ENCODE measurements at places on chromosomes 5 and 9.

DNA sequence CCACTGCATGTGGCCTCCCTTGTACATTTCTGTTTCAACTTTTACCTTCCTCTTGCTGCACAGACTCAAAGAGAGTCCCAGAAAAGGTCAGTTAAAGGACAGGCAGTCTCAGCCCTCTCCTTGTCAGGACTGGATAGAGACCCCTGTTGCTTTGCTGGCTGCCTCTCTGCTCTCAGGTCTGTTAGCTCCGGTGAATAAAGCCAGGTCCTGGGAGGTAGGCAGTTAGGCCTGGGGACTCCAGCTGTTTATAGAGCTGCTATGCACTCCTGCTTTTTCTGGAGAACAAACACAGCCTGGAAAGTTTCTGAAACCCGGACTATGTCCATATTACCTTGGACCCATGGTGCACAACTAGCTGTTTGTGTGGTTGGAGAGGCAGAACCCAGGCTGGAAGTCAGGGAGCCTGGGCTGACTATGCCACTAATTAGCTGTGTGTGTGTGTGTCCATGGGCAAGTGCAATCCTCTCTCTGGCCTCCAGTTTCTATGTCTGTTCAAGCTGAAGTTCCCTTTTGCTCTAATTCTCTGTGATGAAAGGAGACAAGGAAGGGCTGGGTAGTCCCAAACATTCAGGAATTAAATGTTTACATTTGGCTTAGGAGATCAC is 42.9 kb downstream of the GLRA1 start:
- DNase-seq: no peak

- DNase-seq: peak; percentile 51
Observed at GRCh38 chr9:130444565-130445221, at the start of gene ASS1. Gene ASS1 (plus strand): TSS chr9:130444961. CDS start chr9:130452229, 7,268 bp downstream.

DNA sequence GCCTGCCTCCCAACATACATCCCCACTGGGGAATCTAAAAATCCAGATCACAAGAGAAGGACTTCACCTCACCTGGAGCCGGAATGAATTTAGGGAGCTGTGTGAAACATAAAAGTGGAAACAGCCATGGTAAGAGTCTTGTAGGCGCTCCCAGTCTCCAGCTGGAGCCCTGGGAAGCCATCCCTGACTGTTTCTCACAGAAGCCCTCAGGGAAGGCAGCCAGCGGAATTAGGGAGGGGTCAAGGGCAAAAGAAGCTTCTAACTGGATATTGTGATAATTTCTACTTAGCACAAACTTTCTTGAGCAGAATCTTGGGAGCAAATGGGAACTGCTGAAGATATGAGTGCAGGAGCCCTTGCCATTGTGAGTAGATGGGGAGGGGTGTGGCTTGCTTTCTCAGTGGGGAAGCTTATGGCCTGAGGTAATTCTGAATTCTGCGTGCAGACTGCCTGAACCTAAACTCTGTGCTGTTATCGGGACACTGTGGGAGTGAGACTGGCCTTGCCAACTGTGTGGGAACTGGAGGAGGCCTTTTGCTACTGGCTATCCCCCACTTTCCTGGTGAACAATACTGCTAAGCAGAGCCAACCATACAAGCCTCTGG is 174.4 kb upstream of the SMC2 start:
- no peak for DNase-seq

- no peak for DNase-seq
Observed at GRCh38 chr5:54390539-54391031, 64.9 kb upstream of the HSPB3 start.

DNA sequence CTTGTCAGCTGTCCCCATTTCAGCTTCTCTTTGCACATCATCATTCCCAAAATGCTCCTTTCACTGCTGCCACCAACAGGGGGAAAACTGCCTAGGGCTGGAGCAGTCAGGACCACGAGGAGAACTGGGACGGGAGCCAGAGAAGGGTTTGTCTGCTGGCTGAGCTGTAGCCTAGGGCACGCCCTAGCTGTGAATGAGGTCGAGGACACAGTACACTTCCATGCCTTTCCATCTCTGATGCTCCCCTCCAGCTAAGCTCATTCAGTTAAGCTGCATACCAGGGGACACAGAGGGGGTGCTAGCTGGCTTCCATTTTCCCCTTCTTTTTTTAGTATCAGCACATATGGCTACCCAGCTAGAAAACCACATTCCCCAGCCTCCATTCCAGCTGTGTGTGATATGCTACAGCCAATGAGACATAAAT is 64.7 kb downstream of the STK10 start:
- DNase-seq: peak; percentile 7

DNA sequence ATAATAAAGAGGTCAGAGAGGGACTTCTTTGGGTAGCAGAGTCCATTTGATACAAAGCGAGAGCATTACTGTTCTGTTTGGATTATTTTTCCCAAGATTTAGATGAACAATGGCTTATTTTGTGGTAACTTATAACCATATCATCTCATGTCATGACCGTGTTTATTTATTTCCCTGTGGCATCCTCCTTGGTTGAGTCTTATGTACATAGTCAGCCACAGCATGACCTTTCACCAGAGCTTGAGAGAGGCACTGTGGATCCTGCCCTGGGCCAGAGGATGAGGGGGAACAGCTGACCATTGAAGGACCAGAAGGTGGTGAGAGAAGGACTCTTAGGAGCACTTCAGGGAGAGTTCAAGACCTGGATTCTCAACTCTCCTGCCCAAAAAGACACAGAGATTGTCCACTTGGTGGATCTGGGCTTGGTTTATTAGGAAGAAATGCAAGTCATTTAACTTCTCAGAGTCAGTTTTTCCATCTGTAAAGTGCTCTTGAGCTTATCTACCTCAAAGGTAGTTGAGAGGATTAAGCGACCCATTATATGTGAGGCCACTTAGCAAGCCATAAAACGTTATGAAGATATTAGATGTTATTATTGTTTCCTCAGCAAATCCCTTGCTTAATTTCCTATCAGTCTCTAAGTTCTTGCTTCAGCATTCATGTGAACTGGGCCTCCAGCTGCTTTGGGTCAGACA is 51.4 kb downstream of the PPIC start:
- DNase-seq: no peak

DNA sequence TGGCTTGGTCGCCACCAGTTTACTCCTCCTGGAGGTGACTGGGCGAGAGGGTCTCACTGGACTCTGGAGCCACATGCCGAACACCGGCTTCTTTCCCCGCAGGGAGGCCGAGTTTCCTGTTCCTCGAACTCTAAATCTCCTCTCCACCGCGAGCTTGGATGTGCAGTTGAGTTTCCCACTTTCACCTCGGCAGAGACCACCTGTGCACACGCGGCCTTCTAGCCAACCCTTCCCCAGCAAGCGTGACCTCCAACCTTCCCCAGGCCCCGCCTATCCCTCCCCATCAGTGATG is 380.1 kb downstream of the IRX2 start:
- no peak for DNase-seq

DNA sequence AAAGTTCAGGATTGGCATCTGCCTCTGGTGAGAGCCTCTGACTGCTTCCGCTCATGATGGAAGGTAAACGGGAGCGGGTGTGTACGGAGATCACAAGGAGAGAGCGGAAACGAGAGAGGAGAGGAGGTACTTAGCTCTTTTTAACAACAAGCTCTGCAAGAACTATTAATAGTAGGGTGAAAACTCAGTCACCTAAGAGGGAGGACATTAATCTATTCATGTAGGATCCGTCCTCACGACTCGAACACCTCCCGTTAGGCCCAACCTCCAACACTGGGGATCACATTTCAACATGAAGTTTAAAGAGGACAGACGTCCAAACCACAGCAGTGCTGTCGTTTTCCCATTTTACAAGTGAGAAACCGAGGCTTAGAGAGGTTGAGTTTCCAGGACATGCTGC is 173.7 kb downstream of the SLC28A3 start:
- DNase-seq: no peak

DNA sequence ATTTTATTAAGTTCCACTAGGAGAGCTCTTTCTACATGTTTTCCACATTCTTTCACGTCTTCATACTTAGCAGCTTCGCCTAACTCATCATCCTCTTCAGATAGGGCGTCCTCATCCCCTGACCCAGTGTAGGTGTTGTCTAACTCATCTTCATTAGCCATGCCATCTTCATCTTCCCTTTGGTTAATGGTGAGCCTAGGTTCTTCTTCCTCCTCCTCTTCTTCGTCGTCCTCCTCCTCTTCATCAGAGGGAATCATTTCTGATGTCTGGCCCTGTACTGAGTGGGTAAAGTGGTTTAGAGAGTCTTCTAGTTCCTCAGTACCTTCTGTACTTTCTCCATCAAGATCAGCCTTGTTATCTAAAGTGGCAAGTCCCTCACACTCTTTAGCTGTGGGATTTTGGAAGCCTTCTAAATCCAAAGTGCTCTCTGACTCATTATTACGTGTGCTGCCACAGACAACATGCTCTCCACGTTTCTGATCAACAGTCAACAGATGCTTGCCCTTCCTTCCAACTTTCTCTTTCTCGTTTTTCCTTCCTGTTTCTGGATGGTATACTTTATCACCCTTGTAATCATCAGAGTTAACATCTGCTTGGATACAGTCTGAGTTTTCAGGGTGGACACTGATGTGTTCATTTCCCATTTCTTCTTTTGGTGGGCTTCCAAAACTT is 31.1 kb downstream of the TUT7 start:
- DNase-seq: no peak

DNA sequence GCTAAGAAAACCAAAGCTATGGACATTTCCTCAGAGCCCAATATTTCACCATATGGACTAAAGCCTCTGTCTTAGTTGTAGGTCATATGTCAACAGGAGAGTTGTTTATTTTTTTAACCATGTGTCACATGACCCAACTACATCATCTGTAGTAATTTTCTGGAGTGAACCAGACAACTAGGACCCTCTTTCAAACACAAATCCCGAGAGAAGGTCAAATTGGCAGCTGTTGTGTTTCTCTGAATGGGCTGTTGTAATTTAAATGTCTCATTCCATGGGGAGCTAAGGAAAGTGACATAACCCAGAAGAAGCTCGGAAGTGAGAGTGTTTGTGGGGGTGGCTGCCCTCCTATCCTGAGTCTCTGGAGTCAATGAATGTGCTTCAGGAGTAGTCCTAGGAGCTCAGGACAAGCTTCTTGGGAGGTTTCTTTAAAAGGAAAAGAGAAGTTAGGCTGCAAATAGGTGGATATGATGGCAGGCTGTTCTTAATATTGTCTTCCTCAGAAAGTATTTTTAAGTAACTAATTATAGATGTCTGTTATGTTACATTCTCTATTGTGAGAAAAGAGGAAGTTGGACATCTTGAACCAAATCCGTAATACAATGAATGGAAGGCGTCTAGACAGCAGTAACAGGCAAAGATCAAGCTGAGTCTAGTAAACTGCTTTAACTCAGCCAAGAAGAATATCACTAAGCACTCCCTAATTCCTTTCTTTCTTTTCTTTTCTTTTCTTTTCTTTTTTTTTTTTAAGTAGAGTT is 50.1 kb downstream of the TMEM167A start:
- DNase-seq: no peak

GRCh38 chr5:132496631-132497487 is 6.3 kb upstream of the IRF1 start:
- DNase-seq: peak; percentile 66

- DNase-seq: no peak
Observed at GRCh38 chr5:1667648-1668140, 131.9 kb downstream of the MRPL36 start.

- DNase-seq: no peak
Observed at GRCh38 chr5:116640236-116640635, 65.6 kb upstream of the SEMA6A start.

- no peak for DNase-seq
Observed at GRCh38 chr9:110638381-110638954, 30.1 kb upstream of the MUSK start.

Measured in amygdala (tissue), 56 donors.